Cortex of kidney (tissue), 1 donor: ENCODE measurements at places on chromosomes 2 and 18.

DNA sequence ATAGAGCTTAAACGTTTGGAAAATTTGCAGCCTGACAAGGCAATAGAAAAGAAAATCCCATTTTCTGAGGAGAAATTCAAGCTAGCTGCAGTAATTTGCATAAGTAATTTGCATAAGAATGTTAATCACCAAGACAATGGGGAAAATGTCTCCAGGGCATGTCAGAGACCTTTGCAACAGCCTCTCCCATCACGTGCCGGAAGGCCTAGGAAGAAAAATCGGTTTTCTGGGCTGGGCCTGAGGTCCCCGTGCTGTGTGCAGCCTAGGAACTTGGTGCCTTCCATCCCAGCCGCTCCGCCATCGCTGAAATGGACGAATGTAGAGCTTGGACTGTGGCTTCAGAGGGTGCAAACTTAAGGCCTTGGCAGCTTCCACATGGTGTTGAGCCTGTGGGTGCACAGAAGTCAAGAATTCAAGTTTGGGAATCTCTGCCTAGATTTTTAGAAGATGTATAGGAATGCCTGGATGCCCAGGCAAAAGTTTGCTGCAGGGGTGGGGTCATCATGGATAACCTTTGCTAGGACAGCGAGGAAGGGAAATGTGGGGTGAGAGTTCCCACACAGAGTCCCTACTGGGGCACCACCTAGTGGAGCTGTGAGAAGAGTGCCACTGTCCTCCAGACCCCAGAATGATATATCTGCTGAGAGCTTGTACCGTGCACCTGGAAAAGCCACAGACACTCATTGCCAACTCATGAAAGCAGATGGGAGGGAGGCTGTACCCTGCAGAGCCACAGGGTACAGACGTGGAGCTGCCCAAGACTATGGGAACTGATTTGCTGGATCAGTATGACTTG, 164.6 kb downstream of the GULP1 start:
- no peak for DNase-seq

DNA sequence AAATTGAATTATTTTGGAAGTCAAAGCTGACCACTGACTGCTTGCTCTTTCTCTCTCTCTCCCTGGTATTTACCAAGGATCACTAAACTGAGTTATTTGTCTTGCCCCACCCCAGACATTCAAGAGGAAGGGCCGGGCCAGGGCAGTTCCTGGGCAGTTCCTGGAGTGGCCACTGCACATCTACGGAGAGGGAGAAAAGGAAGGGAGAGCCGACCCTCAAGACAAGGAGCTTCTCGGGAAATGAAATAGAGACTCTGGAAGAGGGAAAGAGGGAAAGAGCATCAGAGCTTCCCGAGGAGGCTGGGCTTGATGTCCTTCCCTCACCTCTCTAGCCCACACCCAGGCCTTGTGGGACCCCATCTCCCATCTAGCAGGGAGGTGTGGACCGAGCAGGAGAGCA, 83.1 kb downstream of the SEPTIN10 start:
- DNase-seq, result no peak

DNA sequence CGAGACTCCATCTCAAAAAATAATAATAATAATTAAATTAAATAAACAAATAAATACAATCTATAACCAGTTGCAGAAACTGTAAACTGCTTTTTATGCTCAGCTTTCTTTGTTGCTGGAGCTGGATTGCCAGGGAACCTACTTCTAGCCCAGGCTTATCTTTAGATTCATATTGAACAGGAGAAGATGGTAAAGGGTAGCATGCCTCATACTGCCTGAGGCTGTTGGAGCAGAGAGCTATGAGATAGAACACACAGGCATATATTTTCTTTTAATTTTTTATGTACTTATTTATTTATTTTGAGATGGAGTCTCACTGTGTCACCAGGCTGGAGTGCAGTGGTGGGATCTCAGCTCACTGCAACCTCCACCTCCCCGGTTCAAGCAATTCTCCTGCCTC, 28.7 kb upstream of the EML4 start:
- no peak for DNase-seq

- no peak for DNase-seq
These were observed 775 bp downstream of the SNED1 start for GRCh38 chr2:240998995-240999791.

- DNase-seq, result no peak
These were observed 38.8 kb downstream of the SFXN5 start for GRCh38 chr2:73032702-73033097.

DNA sequence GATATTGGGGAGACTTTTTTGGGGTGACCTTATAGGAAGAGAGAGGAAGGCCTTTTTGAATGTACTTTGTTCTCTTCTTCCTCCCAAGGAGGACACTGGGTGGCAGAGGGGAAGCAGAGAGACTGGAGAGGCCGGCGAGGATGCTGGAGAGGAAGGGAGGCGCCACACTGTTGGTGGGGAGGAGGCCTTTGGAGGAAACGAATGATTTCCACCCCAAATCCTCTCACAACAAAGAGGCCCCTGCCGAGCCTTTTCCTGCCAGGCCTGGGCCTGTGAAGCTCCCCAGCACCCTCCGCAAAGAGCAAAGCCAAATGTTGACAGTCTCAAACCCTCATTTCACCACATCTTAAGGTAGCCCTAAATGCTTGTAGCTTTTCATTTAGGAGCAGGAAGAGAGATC, 59.0 kb upstream of the UPP2 start:
- no peak for DNase-seq

- DNase-seq, result no peak
These were observed 331.1 kb downstream of the PLCL1 start for GRCh38 chr2:198135481-198135934.

DNA sequence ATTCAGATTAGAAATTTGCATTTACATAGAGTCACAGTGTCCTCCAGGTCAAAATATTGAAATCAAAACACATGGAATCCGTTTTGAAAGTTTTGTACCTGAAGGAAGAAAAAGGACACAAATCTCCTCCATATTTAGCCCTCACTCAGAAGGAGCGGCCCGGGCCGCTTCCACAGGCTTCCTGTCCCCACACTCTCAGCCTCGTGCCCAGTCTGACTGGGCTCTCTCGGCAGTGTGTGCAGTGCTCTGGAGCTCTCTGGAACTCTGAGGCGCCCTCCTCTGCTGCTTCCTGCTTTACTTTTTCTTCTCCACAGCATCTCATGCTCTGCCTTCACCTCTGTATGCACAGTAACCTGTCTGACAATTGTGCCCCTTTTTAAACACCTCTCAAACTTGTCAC, 22.2 kb upstream of the ZFP36L2 start:
- DNase-seq, result no peak

- no peak for DNase-seq
These were observed 172.9 kb downstream of the SLC8A1 start for GRCh38 chr2:40279001-40279400.
